Umbilical cord (tissue), 2 donors: ENCODE measurements at places on chromosomes 5 and 9.

GRCh38 chr5:143536364-143536763 lies 132.9 kb upstream of the NR3C1 start:
- DNase-seq: peak; percentile 65

DNA sequence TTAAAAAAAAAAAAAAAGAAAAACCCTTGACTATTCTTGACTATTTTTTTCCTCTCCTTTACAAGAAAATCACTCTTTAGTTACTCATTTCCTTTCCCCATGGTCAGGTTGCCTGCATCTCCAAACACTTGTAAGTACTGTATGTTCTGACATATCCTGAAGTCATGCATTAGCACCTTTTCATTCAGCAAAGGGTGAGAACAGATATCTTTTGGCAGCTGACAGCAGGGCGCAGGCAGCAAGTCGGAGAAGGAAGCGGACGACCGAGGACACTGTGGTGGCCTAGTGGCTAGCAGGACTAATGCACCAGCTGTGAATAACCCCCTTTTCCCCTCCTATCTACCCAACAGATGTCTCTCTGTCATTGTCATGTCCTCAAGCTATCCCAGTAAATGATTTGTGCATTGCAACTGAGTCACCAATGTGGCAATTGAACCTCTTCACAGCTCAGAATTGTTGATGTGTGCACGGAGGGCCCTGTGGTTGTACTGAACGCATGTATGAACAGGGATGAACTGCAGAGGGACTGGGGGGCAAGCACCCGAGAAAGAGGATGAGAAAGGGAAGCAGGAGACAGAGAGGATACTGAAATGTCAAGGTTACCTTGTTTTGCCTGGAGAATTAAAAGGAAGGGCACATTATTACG lies 996.0 kb upstream of the ARRDC3 start:
- DNase-seq: no peak

DNA sequence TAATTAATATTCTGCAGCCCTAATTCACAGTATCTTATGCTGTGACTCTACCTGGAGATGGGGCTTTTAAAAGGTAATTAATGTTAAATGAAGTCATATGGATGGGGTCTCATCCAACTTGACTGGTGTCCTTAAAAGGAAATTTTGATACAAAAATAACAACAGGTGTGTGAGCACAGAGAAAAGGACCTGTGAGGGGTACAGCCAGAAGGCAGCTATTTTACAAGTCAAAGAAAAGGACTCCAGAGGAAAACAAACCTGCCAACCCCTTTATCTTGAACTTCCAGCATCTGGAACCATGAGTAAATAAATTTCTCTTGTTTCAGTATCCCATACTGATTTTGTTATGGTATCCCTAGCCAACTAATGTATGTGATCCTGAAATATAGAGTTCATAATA lies 250.3 kb downstream of the TMEM232 start:
- DNase-seq: no peak

DNA sequence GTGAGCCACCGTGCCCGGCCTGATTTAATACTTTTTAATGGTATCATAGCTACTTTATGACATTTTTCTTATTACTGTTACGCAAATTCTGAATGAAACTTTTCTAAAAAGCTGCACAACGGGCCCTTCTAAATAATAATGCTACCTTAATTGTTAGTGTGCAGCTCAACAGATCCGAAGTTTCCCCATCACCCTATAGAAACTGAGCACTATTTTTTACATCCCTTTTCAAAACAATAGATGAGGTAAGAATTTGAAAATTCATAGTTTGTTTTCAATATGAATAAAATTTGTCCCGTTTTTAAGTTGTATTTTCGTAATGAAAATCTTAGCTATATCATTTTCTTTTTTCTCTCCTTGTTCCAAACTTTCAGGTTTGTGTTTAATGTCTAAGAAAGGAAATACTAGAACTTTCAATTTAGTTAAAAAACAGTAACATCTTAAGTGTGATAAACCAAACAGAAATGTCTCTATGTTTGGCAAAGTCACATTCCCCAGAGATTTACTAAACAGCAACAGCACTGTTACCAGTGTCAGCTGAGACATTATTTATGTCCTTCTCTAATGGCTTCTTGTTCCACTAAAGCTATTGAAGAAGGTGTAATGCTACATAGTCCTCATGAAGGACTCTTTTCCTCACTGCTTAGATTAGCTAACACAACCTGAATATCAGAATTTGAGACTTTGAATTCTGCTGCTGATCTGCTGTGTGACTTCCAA lies 22.9 kb downstream of the KIF2A start:
- no peak for DNase-seq

DNA sequence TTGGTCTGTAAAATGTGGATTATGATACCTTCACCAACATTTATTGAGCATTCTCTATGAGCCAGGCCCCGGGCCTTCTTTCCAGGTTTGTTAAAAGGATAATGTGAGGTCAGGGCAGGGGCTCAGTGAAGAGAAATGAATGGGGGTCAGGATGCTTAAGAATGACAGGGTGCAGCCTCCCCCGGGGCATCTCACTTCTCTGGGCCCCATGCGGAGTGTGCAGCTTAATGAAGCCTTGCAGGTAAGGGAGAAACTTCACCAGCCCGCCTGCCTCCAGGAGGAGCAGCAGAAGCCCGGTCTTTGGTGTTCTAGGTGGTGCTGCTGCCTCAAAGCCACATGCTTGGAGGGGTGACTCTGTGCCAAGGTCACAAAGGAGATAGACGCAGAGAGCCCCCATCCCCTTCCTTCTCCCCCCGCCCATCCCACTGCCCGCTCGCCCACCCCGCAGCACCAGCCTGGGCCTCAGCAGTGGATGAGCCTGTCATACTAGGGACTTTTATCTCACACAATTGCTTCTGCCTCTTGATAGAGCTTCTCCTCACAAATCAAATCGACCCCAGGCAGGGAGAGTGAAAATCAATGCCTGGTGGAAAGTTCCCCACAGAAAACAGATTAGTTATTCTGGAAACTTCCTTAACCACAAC lies 244.8 kb downstream of the PBX3 start:
- no peak for DNase-seq

- no peak for DNase-seq
Measured at GRCh38 chr9:83646500-83647239, 23.7 kb downstream of the IDNK start.
